Fibroblast of the aortic adventitia (primary cell): ENCODE measurements at places on chromosomes 2 and 18. TPM values are rescaled to one million over a fixed set of nuclear protein-coding genes. Genes with fewer than 3 reads are reported as not detected.

The UGT1A8 gene
- 0.09 TPM in 1 of 2 replicates, not detected in the other for total RNA-seq

The VWA3B gene
- not detected in 2 replicates for total RNA-seq

The ZAP70 gene
- total RNA-seq: 0.25 TPM in 1 of 2 replicates, not detected in the other

The DAPL1 gene
- total RNA-seq: not detected in 2 replicates

The CRYGC gene
- total RNA-seq: not detected in 2 replicates

The HNMT gene
- total RNA-seq: 32.2 and 47.8 TPM in 2 replicates

The ST8SIA3 gene
- total RNA-seq: 0.08 TPM in 1 of 2 replicates, not detected in the other

The SPHKAP gene
- total RNA-seq: 0.09 TPM in 1 of 2 replicates, not detected in the other

The UGT1A10 gene
- 0.41 TPM in 1 of 2 replicates, not detected in the other for total RNA-seq

The LCT gene
- total RNA-seq: not detected in 2 replicates

- DNase-seq: no peak
Observed at GRCh38 chr2:165674780-165675179, 119.3 kb downstream of the GALNT3 start.

- DNase-seq: peak; percentile 27
Observed at GRCh38 chr18:3029215-3029952, 16.4 kb upstream of the LPIN2 start.

DNA sequence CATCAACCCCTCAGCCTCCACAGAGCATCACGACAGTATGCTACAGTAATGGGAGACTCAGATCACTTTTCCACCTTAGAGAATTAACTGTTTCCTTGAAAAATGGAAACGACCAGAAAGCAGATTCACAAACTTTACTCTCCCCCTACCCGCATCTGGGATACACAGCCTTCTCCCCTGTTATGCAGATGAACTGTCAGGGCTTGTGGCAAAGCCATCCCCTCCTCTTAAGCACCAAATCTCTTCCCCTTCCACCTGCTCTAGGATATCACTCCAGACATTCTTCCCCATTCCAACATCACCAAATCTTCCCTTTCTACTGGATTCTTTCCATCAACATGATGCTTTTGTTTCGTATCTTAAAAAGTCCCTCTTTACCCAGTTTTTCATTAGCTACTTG, 26.4 kb downstream of the NEB start:
- no peak for DNase-seq

GRCh38 chr18:8841781-8842485, 136.6 kb downstream of the MTCL1 start:
- no peak for DNase-seq

GRCh38 chr2:55052129-55053061, 2.1 kb upstream of the RTN4 start:
- no peak for DNase-seq

- DNase-seq: no peak
Observed at GRCh38 chr18:6004119-6004518, 108.8 kb upstream of the TMEM200C start.

GRCh38 chr2:74387346-74387745, 7.2 kb upstream of the DCTN1 start:
- DNase-seq: peak; percentile 18

DNA sequence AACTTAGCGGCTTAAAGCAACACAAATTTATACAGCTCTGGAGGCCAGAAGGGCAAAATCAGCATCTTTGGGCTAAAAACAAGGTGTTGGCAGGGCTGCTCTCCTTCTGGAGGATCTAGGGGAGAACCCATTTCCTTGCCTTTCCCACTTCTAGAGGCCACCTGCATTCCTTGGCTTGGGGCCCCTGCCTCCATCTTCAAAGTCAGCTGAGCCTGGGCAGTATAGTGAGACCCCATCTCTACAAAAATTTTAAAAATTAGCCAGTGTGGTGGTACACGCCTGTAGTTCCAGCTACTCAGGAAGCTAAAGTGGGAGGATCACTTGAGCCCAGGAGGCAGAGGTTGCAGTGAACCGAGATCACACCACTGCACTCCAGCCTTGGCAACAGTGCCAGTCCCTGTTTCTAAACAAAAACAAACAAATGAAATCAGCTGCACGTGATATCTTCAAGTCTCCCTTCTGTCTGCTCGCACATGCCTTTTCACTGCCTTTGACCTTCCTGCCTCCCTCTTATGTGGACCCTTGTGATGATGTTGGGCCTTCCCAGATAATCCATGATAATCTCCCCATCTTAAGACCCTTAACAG, 200.6 kb downstream of the ZFP36L2 start:
- no peak for DNase-seq

GRCh38 chr2:126527836-126528490, 128.0 kb upstream of the GYPC start:
- peak; percentile 55 for DNase-seq

GRCh38 chr2:239308661-239309397, 92.0 kb downstream of the HDAC4 start:
- DNase-seq: peak; percentile 84

- no peak for DNase-seq
Observed at GRCh38 chr2:69306393-69306821, 80.6 kb downstream of the GFPT1 start.
